Effector memory CD8-positive, alpha-beta T cell (primary cell): ENCODE measurements at places on chromosomes 12 and 14.
A peak's percentile ranks its signal among the peaks of the same experiment; 100 is the strongest.

GRCh38 chr12:118089782-118090181, 14.0 kb downstream of the VSIG10 start:
- no peak for DNase-seq

- peak; percentile 36 for DNase-seq
Observed at GRCh38 chr12:57093415-57094207, 4.7 kb downstream of the NAB2 start.

- no peak for DNase-seq
Observed at GRCh38 chr12:104712477-104712876, 245.6 kb downstream of the SLC41A2 start.

- no peak for DNase-seq
Observed at GRCh38 chr14:68612049-68612448, 180.8 kb downstream of the ZFP36L1 start.

DNA sequence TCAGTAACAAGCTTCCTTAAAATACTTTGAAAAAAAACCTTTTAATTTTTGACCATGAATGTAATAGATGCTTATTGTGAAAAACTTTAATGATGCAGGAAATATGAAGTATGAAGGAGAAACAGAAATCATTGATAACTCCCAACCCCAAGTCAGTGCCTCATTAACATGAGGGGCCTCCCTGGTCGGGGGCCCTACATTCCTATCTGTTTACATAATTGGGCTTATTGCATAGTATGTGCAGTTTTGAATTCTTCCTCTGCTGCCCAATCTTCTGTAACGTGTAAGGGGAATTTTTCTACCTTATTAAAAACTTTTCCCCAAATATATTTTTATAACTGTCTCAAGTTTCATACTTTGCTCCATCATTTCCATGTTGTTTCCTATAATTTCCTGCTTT, 63.0 kb downstream of the SLC25A47 start:
- no peak for DNase-seq

GRCh38 chr12:114209861-114210260, 196.1 kb downstream of the TBX5 start:
- no peak for DNase-seq

GRCh38 chr12:48340943-48341342, 9.8 kb downstream of the ZNF641 start:
- DNase-seq, result no peak

DNA sequence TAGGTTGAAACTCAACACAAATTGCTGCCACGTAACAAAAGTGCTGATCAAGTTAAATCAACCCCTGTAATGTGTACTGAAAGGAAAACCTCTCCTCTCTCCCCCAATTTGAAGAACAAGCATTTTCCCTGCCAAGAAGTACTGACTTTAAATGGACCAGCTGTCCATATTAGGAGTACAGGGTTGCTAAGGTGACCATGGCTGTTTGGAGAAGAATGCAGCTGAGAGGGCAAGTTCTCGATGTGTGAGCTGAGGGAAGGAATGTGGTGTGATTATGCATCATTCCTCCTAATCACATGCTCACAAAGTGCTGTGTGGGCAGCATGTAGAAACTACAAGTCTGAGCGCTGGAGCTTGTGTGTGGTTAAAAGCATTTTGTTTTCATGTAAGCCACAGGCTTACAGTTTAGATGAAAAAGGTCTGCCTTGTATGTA, 50.9 kb upstream of the CCT2 start:
- DNase-seq, result no peak

DNA sequence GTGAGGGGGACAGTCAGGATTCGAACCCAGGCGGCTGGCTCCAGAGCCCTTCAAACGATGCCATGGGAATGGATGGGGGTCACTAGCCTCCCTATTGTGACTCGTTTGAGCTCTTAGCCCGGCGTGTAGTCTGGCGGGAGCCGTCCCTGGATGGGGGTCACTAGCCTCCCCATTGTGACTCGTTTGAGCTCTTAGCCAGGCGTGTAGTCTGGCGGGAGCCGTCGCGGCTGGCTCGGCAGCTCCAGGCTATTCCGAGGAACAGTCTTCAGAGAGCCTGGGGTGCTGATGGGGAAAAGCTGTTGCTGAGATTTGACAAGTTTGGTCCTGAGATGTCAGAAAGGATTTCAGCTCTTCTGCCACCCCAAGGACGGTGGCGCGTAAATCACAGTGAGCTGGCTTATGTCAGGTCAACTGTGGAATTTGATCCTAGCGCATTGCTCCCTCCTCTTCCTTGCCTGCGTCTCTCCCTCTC, 58.3 kb downstream of the CALM1 start:
- DNase-seq, result no peak

DNA sequence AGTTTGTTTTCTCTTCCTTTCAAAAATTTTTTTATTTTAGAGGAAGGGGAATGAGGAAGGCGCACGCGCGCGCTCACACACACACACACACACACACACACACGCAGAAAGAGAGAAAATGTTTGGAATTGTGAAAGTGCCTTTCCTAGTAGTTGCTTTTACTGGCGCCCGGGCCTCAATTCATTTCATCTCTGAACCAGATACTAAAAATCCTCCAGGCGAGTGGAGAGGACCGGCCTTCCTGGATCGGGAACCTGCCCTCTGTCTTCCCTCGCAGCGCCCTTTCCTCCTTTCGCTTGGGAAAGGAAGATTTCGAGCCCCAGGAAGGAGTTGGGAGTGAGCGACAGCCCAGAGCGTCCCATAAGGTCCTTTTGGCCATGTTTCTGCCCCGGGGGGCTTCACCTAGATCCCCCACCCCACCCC, 7.8 kb upstream of the TBX3 start:
- no peak for DNase-seq

DNA sequence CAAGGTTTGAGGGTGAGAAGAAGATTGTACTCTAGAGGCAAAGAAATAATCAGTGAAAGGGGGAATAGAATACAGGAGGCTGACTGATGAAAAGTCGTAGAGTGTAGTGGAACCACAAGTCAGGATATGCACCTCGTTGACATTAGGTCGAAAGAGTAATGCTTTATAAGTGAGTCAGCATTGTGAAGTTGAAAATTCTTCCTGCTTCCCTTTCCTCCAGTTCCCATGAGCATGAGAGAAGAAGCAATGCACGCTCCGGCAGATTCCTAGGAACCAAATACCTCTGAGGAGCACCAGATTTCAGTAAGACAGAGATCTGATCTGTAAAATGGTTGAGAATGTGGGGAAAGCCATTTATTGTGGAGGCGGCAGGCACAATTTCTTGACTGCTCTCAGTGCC, 16.5 kb downstream of the CCER1 start:
- DNase-seq, result no peak

GRCh38 chr12:129877411-129877810, 26.4 kb downstream of the TMEM132D start:
- DNase-seq, result no peak

GRCh38 chr14:101508196-101508947, 52.9 kb upstream of the DIO3 start:
- DNase-seq, result no peak

DNA sequence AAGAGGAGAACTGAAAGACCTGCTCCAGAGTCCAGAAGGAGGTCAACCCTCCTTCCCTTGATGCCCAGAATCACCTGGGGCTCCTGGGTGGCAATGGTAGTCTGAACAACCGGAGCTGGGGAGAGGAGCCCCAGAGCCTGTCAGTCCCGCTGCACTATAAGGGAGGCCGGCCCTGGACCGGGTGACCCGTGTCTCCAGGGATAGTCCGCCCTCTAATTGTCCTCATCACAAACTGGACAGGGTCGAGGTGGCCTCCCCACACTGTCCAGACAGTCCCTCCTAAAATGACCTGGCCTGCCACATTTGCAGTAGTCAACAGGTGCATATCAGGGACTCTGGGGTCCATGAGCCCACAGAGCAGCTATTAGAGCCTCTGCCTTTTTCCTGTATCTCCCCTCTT, 43.2 kb downstream of the HSD17B6 start:
- no peak for DNase-seq

GRCh38 chr12:58489394-58489793, 430.9 kb downstream of the LRIG3 start:
- DNase-seq, result no peak

DNA sequence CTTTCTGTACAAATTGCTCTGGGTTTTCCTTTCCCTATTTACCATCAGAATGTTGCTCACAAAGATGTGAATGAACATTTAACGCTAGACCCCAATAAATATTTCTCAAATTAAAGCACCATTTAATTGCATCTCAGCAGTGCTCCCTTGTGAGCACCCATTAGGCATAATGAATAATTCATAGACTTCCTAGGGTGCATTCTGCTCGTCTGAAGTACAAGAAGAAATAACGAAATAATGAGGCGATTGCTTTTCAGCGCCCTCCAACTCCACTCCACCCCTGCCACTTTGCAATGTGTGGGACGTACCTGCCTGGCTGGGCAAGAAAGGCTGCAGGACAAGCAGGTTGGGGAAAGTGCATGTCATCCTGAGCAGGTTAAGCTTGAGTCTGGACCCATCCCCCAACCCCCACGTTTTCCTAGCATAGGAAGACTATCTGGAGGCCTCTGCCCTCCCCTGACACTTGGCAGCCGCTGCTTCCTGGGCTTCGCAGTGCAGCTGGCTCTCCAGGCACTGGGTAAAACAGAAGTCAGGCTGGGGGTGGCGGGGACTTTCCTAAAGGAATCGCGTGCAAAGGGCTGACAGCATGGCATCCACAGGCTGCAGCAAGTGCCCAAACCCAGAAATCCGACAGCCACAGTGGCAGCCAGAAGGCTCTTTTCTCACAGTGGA, 253.7 kb downstream of the DUSP6 start:
- no peak for DNase-seq
